CD4-positive, alpha-beta T cell (primary cell): ENCODE measurements at places on chromosomes 11 and 22. TPM values are rescaled to one million over a fixed set of nuclear protein-coding genes. Genes with fewer than 3 reads are reported as not detected.

The CYP2R1 gene
- total RNA-seq = 15.8 TPM

The GSTT2B gene
- not detected for total RNA-seq

The KCTD17 gene
- total RNA-seq = 17.9 TPM

DNA sequence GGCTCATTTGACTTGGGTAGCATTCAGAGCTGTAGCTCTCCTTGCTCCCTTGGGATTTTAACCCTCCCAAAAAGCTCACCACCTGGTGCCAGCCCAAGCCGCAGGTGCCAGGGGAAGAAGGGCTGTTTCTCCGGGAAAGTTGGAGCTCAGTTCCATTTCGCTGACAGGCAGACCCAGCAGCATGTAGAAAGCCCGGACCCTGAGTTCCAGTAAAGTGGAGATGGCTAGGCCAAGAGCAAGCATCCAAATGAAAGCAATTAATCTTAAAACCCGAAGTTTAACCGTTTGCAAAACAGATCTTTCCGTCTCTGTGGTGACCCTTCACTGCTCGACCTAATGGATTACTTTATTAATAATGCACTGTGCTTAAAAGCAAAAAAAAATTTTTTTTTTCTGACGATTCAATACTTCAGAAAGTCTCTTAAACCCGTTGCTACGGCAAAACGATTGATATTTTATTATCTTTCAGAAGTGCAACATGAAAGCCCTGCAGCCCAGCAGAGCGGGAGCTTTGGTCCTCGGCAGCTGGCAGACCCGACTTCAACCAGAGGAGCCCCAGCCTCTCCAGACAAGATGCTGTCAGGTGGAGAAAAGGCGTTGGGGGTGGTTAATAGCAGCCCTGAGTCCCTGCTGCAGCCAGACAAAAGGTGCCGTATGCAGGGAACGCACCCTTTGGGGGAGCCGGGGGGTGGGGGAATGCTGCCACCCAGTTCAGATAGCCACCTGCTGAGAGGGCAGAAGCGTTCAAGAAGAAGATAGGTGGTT lies 3.3 kb downstream of the LMO1 start:
- no peak for DNase-seq

GRCh38 chr22:27460591-27461347 lies 340.8 kb downstream of the MN1 start:
- no peak for DNase-seq

- DNase-seq = no peak
Measured at GRCh38 chr11:96863520-96863919, 473.7 kb downstream of the JRKL start.

DNA sequence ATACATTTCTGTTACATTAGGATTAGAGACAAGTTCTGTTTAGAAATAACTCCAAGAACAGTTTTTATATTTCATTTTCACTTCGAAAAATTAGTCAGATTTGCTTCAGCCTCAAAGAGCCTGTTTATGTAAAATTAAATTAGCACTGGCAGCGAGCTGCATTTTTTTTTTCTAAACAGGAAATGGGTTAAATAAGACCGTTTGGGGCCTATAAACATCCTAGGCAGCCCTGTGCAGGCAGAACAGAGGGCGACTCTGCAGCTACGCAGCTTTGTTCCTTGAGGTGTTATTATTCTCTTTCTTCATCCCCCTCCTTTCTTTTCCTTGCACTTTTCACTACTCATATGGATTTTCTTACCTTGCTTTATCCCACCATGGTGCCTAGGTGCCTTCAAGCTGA lies 48.7 kb downstream of the CWC15 start:
- peak; percentile 45 for DNase-seq

DNA sequence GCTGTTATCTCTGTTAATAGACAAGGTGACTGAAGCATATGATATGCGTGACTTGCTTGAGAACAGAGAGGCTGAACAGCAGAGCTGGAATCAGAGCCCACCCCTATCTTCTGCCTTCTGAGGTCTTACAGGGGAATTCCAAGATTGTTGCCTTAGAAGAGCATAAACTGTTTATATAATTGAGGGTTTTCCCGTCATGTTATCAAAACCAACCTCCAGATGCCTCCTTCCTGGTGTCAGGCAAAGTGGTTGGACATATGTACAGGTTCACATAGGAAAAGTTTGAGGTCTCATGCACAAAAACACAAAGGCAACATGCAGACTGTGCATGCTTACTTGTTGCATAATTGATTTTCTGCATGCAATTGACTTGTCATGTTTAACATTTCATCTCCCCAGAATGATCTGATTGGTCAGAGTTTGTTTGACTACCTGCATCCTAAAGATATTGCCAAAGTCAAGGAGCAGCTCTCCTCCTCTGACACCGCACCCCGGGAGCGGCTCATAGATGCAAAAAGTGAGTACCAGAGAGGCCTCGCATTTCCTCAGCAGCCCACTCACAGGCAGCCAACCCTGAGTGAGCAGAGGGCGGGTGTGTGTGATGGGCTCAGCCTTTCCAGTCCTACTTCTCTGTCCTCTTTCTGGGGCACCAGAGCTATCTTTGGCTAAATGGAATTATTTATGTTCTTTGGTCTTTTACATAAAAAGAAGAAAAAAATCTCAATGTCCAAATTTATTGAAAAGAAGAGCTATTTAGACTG lies 88.9 kb downstream of the BMAL1 start:
- DNase-seq = no peak

DNA sequence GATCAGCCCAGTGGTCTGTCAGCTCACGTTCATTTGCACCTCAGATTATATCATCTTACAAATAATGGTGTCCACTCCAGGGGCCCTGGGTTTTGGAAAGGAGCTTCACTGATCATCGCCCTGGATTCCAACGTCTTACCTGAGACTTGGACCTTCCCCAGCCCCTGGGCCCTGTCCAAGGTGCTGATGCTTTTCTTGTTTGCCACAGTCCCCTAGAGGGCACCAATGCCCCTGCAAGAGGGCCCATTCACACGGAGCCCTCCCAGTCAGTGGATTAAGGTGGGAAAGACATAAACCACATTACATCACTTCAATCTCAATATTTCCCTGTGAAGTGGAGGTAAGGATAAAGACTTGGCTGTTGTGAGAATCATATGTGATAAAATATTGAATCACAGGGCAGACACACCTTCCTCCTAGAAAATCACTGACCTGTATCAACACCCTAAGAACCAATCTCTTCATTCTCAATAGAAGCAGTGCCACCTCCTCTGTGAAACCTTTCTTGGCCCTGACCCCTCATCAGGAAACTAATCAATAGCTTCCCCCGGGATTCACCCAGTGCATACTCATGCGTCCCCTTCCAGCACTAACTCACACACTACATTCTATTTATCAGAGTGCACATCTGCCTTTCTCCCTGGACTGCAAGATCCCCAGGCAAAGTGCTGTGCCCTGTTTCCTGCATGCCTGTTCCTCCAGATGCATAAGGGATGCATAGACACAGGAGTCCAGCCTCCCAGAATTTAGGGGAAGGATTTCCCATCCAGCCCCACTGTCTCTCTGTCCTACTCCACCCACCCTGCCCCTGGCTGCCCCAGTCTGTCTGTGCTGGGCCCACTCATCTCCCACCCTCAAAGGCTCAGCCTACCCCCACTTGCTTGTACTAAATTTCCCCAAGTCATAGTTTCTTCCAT lies 167.0 kb downstream of the BUD13 start:
- DNase-seq = no peak

- DNase-seq = peak; percentile 53
Measured at GRCh38 chr22:19149047-19149883, 827 bp downstream of the GSC2 start.

DNA sequence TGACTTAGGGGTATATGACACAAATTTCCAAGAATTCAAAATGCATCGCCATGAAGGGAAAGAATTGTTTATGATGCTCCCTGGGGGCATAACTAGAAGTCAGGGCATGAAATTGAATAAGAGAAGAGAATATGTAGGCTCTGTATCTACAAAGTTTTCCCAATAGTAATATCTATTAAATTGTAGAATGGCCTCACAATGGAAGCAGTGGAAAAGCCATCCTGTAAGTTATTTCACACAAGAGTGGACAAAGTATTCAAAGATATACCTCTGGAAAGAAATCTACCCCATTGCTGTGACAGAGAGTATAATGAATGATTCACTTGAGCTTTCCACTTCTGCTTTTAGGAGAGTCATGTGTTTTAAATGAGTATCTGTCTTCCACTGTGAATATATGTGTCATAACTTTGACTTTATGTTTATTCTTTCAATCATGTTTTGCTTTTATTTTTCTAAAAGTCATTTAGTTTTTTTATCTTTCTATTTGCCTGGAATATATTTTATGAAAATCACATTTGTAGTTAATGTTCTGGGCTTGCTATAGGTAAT lies 65.7 kb upstream of the DDI1 start:
- DNase-seq = no peak

DNA sequence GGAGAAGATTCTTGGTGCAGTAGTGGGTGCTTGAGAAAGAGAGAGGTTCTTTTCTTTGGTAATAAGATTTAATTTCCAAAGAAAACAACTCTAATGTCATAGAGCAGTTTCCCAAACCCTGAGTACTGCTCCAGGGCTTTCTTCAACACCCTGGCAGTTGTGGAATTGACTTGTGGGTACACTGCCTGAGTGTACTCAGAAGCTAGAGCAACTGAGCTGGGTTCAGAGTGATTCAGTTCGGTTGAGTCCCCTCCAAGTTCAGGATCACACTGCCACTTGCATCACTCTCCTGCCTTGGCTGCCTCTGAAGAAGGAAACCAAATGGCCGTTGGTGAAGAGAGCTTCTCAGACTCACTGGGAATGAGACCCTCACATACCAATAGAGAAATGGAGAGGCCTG lies 5.3 kb downstream of the DMC1 start:
- no peak for DNase-seq

DNA sequence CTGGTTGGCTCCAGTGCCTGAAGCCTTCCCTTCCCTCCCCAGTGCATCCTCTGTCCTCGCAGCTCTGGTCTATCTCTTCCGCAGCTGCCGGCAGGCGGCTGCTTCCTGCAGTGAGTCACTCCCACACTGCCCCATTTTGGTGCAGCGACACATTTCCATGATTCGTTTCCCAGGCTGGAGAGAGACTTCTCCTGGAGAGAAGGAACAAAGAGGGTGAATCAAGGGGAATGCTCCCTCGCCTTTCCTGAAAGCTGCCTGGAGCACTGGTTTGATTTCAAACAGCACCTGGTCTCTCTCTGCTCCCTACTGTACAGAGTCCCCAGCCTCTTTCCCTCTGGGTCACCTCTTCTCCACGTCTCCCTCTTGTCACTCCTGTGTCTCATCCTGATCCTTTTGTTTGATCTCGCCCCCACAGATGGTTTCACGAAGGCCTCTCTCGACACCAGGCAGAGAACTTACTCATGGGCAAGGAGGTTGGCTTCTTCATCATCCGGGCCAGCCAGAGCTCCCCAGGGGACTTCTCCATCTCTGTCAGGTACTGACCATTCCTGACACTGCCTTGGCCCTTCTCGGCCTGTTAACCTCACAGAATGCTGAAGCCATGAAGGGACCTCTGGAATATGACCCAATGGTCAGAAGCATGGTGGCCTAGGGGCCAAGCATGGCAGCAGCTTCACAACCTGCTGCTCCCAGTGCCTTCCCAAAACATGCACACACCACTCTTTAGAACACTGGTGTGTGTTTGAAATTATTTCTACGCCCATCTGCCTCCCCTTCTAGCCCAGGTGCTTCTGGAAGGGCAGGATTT lies at the start of gene TMA7B:
TSS of gene TMA7B (plus strand) at position 758 of the 808 bp plus-strand sequence. CDS start 3,978 bp downstream, outside the sequence.
- peak; percentile 65 for DNase-seq

- DNase-seq = no peak
Measured at GRCh38 chr22:40726514-40726913, 47.2 kb downstream of the MCHR1 start.

DNA sequence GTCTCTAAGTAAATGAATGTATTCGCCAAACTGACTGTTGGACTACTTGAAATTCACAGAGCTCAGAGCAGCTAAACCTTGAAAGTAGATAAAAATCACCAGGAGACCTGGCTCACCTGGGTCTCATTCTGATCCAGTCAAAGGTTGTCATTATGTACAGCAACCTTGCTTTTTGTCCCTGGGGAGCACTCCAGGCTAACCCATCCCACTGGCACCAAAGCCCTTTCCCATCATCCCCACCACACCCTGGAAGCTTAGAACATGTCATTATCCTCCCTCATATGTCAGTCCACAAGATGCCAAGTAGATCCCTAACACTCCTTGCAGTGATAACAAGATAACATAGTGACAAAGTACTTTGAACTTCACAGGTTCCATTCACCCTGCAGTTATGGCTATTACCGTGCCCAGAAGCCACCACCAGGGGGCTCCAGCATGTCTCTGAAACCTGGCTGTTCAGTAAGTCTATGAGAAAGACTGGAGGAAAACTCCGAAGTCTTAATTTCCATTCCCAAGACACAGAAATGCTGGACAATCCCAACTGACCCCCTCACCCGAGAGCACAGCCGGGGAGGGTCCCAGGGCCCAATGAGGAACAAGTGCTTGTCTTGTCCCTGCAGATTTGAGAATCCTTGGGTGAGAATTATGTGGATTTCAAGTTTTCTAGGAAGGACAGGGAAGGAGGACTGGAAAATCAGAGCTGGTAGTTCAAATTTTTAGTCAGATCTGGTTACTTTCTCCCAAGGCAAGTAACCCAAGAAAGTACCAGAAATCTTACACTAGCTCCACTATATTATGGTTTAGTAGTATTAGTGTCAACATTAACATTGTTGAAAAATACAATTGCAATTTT lies 43.0 kb upstream of the USP47 start:
- peak; percentile 79 for DNase-seq

DNA sequence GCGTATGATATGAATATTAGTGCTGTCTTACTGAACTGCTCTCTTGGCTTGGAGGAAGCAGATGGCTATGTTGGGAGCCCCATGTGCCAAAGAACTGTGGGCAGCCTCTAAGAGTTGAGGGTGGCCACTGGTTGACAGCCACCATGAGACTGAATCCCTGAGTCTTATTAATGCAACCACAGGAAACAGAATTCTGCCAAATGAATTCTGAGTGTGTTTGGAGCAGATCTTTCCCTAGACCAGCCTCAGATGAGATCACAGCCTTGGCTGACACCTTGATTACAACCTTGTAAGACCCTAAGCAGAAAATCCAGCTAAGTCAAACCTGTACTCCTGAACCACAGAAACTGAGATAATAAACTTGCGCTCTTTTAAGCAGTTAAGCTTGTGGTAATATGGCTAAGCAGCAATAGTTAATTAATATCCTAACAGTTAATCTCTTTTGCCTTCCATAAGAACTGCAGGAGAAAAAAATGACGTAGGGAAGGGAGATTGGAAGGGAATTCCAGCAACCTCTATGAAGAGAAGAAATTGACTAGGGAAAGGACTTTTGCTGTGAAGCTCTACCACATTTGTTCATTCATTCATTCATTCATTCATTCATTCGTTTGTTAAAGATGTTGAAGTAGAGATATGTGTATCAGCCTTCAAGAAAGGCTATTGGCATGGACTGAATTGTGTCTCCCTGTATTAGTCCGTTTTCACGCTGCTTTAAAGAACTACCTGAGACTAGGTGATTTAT lies 26.8 kb downstream of the ADM start:
- no peak for DNase-seq

- DNase-seq = no peak
Measured at GRCh38 chr11:118705111-118705741, 25.8 kb upstream of the TREH start.
